T-cell (primary cell): ENCODE measurements at places on chromosomes 3 and 15.

- no peak for DNase-seq
- no peak overlapping the region for H3K27ac ChIP-seq
- H3K4me1 ChIP-seq: no peaks in the 10 kb centered on the region
- H3K36me3 ChIP-seq: no peaks in the 10 kb centered on the region
Measured at GRCh38 chr3:189138901-189139610, 32.7 kb upstream of the TPRG1 start.

GRCh38 chr3:96814651-96815567, 515 bp downstream of the EPHA6 start:
- H3K36me3 ChIP-seq: no peaks in the 10 kb centered on the region
- no peak for DNase-seq
- H3K4me3 ChIP-seq: no peak overlapping the region
- peaks cover 10% of the 10 kb centered on the region for H3K4me1 ChIP-seq

DNA sequence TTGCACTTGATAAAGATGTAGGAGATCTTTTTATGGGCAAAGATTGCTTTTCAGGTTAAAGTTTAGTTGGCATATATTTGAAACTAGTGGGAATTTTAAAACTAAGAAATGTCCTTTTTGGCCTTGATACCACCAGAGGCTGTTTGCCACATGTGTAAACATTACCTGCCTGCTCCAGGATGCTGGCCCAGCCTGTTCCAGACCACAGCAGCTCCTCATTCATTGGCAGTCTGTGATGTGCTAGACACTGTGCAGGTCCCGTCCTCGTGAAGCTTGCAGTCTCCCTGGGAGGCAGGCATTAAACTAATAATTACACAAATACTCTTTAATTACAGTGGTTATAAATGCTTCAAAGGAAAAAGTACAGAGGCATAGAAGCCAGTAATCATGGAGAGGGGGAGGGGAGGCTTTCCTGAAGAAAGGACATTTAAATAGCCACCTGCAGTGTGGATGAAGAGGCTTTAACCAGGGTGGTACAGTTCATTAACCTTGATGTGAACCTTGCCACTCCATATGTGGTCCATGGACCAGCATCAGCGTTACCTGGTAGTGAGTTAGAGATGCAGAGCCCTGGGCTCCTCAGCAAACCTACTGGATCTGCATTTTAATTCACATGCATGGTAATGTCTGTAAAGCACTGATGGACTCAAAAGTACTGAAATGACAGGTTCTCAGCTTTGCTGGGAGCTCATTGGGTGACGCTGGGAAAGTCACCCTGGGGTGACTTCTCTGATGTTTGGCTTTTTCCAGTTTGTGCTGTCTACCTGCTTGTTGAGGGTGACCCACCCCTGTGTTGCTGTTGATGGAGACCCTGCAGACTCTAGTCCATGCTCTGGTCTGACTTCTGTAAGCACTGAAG, 5.3 kb downstream of the ZNF710 start:
- no peak overlapping the region for H3K4me3 ChIP-seq
- H3K27me3 ChIP-seq: no peaks in the 10 kb centered on the region
- H3K27ac ChIP-seq: no peak overlapping the region
- H3K4me1 ChIP-seq: peaks cover 22% of the 10 kb centered on the region
- H3K36me3 ChIP-seq: no peaks in the 10 kb centered on the region

- no peak for DNase-seq
- no peaks in the 10 kb centered on the region for H3K27me3 ChIP-seq
- no peak overlapping the region for H3K27ac ChIP-seq
- no peaks in the 10 kb centered on the region for H3K36me3 ChIP-seq
- no peak overlapping the region for H3K4me3 ChIP-seq
Measured at GRCh38 chr3:178421069-178421468, 115.2 kb upstream of the KCNMB2 start.

DNA sequence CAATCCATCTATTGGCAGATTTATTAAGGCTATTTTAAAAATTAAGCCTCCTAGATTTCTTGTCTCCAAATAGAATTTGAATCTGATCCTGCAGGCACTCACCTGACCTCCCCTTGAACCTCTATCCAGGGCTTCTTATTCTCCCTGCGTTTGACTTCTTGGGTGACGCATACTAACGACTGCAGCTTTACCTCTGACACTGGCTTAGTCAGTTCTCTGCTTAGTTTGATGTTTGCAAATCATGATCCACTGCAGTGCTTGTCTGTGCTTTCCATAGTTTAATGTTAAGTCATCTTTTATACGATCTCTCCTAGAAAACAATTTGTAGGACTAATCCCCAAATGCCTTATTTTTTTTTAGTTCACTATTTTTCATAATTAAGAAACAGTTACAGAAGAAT, 233.1 kb downstream of the ROBO1 start:
- DNase-seq: no peak
- H3K27ac ChIP-seq: no peak overlapping the region
- H3K4me1 ChIP-seq: no peaks in the 10 kb centered on the region
- H3K27me3 ChIP-seq: no peaks in the 10 kb centered on the region

GRCh38 chr15:94743668-94744067, 512.3 kb downstream of the MCTP2 start:
- no peak overlapping the region for H3K27ac ChIP-seq
- no peaks in the 10 kb centered on the region for H3K36me3 ChIP-seq
- H3K4me3 ChIP-seq: no peak overlapping the region
- no peak for DNase-seq
